Left kidney (tissue), 8 donors: ENCODE measurements at places on chromosomes 5 and 9.

DNA sequence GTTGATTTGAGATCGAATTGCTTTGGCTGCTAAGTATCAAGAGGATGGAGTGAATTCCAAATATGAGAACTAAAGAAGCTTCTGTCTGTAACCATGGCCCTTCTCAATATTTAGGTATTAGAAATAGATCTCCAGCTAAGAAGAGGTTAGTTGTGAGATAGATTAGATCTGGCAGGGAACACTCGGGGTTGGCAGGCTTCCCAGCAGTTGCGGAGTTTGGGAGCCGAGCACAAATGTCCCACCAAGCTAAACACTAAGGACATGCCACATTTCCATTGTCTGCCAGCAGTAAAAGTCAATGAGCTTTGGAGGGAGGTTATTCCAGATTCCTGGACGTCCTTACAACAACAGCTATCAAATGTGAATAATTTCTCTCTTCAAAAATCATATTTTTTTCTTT is 85.8 kb downstream of the TAF11L14 start:
- no peak for DNase-seq

GRCh38 chr5:114185274-114185673 is 176.6 kb upstream of the KCNN2 start:
- DNase-seq: no peak

- no peak for DNase-seq
These were observed 736.9 kb downstream of the TLE1 start for GRCh38 chr9:80952363-80952922.

DNA sequence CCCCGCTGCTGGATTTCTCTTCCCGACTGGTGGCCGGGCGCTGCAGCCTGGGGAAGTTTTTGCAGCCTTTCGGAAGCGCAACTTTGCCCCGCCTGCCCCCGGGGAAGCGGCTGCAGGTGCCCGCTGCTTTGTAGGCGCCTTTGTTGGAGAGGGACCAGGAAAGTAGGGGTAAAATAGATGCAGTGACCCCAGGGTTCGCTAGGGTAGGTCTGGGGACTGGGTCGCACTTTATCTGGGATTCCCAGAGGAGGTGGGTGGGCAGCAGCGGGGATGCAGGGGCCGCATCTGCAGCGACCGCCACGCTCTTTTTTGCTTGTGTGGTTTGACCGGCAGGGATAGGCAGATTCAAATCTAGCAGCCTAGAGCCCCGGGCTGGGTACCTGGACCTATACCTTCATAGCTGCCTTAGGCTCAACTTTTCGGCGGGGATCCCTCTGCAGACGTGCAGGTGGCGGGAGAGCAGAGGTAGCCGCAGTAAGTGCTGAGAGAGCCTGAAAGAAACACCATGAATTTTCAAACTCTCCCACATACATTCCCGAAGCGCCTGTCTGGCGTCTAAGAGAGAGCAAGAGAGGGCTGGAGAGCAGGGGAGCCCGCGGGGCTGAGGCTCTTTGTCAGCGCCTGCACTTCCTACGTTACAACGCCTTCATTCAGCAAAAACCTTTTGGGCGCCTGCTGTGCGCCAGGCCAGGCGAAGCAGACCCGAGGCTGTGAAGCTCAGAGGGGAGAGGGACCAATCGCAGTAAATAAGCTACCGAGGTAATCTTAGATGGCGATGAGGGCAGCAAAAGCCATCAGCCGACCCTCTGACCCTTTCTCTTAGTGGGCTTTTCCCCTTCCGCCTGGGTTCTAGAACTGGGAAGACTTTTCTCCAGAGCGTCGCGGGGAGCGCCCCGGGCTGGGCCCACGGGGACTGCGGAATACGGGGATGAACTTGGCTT is 642 bp downstream of the SV2C start:
- peak; percentile 8 for DNase-seq

DNA sequence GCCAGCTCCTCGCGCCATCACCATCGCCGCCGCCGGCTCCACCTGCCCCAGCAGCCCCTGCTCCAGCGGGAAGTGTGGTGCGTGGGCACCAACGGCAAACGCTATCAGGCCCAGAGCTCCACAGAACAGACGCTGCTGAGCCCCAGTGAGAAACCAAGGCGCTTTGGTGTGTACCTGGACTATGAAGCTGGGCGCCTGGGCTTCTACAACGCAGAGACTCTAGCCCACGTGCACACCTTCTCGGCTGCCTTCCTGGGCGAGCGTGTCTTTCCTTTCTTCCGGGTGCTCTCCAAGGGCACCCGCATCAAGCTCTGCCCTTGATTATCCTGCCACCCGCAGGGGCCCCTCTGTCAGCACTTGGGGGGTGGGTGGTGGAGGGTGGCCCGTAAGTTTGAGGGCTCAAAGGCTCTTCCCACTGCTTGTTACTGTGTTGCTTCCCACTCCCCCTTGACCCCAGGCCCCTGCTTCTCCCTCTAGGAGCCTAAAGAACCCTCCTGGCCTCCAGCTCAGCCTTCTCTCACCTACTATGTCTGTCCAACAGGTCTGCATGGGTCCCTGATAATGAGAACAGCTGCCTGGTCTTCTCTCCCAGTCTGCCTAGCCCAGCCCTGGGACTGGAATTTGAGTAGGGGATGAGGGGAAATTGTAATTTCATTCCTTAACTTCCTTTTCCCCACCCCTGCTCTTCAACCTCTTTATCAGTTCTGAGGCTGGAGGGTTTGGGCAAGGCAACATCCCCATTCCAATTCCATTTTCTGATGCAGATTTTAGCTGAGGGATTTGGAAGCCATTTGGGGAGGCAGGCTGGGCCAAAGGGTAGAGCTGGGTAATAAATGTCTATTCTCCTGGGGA is 9.0 kb downstream of the RACK1 start:
- no peak for DNase-seq

GRCh38 chr5:154829181-154829588 is 21.2 kb downstream of the FAXDC2 start:
- DNase-seq: no peak

DNA sequence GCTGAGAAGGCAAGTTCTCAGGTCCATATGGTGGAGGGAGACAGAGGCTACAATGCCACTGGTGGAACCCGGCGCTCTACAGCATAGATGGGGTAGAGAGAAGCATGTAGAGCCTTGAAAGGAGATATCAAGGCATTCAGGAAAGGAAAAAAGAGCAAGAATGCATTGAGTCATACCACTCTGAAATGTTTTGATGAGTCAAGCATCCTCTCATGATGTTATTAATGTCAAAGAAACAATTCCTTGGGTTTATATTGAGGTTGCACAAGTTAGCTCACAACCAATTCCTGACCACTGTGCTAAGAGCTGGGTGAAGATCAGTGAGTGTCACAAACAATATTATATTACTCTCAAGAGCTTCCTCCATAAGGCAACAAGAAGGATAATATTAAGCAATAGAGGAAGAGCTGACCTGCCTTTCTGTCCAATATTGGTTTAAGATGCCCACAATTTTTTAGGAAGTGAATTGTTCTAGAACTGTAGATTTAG is 178.0 kb downstream of the RFK start:
- DNase-seq: no peak

DNA sequence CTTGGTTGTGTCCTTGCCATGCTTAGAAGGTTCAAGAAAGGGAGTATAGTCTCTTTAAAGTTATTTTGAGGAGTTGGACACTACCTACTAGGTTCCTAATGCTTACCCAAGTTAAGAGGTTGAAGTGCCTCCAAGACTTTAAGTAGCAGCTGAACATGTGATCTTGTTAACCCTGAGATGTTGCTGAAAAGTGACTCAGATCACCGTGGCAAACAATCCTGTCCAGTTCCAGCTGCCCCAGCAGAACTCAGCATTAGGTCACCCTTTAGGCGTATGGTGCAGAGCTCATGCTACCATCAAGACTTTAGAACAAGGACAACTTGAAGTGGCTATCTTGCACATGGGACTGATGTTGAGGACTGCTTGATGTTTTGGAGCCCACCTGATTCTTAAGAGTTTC is 22.5 kb downstream of the ZNF462 start:
- DNase-seq: no peak

DNA sequence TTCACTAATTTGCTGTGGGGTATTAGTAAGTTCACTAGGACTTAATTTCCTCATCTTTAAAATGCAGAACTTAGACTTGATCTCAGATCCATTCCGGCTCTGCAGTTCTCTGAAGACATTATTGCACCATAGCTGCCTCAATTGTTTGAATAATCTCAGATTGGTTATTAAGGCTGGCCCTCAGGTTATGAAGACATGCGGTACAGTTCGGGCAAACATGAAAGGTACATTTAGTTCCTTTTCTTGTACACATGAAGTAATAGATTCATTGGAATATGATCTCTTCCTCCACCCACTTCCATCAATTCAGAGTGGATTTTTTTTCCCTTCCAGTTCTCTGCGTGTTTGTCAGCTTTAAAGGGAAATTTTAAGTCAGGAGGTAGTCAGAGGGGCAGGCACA is 28.0 kb downstream of the ATP6V0E1 start:
- DNase-seq: no peak

DNA sequence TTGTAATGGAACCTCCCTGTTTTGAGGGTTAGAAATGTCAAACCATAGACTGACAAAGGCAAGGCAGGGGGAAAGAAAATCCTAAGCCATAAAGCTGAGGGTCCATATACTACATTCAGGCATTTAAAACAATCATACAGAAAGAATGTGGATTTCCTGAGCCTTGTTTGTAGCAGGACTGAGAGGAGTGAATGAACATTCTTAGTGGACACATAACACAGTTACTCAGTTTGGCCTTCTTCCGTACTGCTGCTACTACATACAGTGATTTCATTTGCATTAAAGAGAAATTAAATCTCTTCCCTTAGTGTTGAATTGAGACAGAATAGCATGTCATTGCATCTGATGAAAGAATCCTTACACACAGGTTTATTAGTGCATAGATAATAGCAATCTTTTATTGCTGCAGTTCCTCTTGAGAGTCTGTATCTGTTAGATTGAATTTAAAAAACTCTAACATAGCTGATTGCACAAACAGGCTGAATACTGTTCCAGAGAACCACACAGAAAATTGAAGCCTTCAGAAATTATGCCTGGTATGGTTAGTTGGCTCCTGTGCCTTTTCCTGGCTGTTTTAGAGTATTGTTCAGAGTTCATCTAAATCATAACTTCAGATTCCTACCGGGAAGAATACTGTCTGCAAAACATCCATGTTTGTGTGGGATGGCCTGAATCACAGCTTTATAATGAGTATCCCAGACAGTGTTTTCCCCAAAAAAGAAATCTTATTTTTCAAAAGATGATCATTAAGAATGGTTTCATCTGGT is 2.0 kb upstream of the MTX3 start:
- no peak for DNase-seq

GRCh38 chr5:119286511-119287488 is 69.0 kb upstream of the TNFAIP8 start:
- no peak for DNase-seq

GRCh38 chr5:180083529-180084060 is 12.0 kb upstream of the RNF130 start:
- no peak for DNase-seq

GRCh38 chr5:14507156-14507941 is 74.2 kb upstream of the OTULINL start:
- no peak for DNase-seq

GRCh38 chr5:180161420-180162303 is 47.3 kb downstream of the RASGEF1C start:
- no peak for DNase-seq

- DNase-seq: no peak
These were observed 5.8 kb upstream of the LNPEP start for GRCh38 chr5:96930058-96930457.

GRCh38 chr5:112865128-112865527 is 4.0 kb downstream of the SRP19 start:
- DNase-seq: no peak

DNA sequence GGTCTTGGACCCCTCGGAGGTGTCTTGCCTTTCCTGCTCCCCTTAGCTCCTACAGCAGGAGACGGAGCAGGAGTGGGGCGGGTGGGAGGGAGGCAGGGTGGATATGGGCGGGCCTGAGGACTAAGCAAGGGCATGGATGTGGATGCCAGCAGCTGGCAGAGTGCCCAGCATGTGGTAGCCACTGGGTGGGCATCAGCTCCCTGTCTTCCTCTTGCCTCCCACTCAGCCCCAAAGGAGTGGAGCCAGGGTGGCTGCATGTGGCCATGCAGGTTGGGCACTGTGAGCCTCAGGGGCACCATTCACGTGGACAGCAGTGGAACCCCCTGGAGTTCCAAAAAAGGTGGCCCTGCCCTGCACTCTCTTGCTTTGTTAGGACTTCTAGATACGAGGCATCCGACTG is 90.1 kb upstream of the TBCA start:
- DNase-seq: no peak

DNA sequence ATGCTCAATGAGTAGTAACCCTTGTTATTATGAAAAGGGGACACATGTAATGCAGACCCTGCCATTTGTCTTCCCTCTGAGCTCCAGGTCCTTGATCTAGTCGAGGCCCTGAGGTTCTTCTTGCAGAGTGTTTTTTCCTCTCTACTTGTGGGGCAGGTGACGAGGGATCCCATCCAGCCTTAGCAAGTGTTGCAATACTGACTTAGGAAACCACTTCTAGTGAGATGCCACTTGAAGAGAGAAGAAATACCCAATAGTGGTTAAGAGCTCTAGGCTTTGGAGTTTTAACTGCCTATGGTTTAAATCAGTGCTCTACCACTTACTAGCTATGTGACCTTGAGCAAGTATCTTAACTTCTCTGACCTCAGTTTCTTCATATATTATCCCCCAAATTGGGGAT is 10.2 kb downstream of the PPARGC1B start:
- no peak for DNase-seq

DNA sequence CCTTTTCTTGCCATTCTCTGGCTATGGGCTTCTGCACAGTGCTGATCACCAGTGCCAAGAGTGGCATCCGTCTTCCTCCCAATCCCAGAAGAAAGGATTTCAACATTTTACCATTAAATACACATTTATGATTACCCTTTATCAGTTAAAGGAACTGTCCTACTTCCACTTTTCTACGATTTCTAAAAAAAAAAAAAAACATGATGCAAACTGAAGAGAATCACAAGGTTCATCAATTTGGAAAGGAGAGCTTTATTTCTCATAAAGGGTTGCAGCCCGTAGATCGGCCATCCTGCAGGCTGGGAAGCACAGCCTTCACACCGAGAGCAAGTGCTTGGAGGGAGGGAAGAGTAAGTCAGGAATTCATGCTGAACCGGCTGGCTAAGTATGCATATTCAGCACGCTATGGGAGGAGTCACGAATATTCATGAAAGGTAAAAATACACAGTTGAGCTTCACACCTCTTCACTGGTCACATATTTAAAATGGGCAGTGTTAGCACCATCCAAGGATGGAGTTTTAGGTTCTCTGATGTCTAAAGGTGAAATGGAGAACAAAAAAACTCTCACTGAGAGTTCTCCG is 52.5 kb upstream of the SEMA4D start:
- DNase-seq: peak; percentile 28

- DNase-seq: no peak
These were observed 159.1 kb downstream of the ROR2 start for GRCh38 chr9:91790917-91791316.

- DNase-seq: no peak
These were observed 788.9 kb upstream of the GRAMD2B start for GRCh38 chr5:125634216-125634835.

GRCh38 chr5:81601919-81602318 is 149.0 kb downstream of the SSBP2 start:
- no peak for DNase-seq

- DNase-seq: no peak
These were observed 264.9 kb downstream of the CD180 start for GRCh38 chr5:66931651-66932050.
